T-cell (primary cell): ENCODE measurements at places on chromosomes 12 and 14. TPM values are rescaled to one million over a fixed set of nuclear protein-coding genes. Genes with fewer than 3 reads are reported as not detected.

Gene CCDC38
- 0.14 TPM for total RNA-seq

Gene KRT3
- total RNA-seq: not detected

Gene GDF3
- not detected for total RNA-seq

Gene TMEM119
- 2.0 TPM for total RNA-seq

Gene DLGAP5
- 1.3 TPM for total RNA-seq

Gene MSRB3
- total RNA-seq: 0.22 TPM

Gene SEL1L
- total RNA-seq: 46.6 TPM

DNA sequence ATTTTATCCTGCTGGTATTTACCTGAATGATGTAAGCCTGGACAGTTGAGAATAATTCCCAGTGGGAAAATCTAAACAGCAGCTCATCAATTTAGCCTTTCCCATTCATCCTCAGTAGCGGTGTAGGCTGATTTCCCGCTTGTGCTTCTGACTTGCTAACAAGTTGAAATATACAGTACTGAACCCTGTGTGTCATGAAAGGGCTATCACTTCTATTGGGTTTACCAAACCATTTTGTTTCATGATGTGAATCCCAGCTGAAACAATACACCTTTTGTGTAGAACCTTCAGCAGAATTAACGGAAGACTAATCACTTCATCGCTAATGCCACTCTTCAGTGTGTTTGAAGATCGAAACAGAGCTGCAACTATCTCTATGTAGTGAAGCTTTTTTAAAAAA is 88.4 kb downstream of the POLR3B start:
- no peak for DNase-seq

GRCh38 chr14:58160561-58160960 is 8.5 kb upstream of the ARMH4 start:
- no peak for DNase-seq

GRCh38 chr12:116879509-116880212 is 1.6 kb downstream of the HRK start:
- DNase-seq: no peak

GRCh38 chr12:40015345-40015744 is 90.5 kb downstream of the SLC2A13 start:
- no peak for DNase-seq

GRCh38 chr14:104816616-104816884 is 15.6 kb downstream of the ZBTB42 start:
- DNase-seq: no peak

- no peak for DNase-seq
These were observed 1.9 kb downstream of the ARHGDIB start for GRCh38 chr12:14959463-14959862.

GRCh38 chr14:72558721-72559120 is 335.2 kb downstream of the DPF3 start:
- DNase-seq: no peak

DNA sequence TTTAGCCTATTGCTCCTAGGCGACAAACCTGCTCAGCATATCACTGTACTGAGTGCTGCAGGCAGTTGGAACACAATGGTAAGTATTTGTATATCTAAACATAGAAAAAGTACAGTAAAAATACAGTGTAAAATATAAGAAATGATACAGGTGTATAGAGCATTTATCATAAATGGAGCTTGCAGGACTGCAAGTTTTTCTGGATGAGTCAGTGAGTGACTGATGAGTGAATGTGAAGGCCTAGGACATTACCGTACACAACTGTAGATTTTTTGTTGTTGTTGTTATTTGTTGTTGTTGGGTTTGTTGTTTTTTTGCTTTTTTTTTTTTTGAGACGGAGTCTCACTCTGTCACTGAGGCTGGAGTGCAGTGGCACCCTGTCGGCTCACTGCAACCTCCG is 33.4 kb downstream of the PNMA1 start:
- no peak for DNase-seq

DNA sequence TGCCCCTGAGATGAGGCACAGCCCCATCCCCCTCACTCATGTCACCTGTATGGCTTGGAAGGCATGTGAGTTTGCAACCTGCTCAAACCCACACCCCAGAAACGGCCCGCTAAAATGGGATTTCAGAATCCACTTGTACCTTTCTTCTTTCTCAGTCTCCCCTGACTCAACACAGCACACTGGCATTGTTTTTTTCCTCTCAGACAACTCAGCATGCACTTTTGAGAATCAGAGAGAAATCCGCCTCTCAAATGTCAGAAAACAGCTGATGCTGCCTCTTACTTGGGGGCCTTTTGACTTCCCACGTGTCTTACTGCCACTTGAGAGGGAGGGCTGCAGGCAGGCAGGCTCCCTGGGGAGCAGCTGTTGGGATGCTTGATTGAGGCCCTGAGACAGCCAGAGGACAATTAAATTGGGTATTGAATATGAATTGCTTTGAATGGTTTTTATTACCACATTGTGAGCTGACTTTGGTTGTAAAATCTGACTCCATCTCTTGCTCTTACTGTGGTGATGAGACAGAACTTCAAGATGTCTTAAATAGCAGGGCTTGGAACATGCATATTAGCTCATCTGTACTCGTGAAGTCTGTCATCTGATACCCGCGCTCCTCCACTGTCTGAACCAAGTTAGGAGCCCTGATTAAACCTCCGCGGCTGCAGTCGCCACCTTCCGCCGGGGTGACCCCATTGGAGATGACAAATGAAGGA is 96.6 kb downstream of the APAF1 start:
- DNase-seq: no peak

DNA sequence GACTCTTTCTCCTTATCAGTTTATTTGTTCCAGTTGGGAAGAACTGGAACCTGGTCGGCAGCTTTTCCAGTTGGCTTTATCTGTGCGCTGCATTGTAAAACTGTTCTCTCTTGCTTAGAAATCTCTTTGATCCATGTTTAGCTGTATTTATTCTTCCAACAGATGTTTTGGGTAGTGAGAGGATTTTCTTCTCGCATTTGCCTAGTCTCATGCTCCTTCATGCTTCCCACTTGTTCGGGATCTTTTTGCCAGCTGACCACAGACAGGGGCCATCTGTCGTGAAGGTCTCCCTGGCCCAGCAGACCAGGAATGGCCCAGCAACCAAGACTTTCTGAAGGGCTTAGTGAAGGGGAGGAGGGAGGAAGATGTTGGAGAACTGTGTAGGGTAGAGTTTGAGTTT is 21.6 kb downstream of the NTF3 start:
- no peak for DNase-seq

DNA sequence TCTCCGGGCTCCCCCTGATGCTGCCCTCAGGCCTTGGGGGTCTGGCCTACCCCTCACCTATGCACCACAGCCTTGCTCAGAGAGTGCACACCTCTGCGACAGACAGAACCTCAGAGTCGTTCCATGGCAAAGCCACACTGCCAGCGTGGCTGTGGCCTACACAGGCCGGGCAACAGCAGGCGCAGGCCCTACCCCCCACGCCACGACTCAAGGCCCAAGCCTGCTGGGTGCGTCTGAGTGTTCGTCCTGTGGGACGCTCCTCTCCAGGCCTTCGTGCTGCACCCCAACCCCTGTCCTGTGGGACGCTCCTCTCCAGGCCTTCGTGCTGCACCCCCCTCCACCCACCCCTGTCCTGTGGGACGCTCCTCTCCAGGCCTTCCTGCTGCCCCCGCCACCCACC is 54.2 kb downstream of the LRCOL1 start:
- no peak for DNase-seq
